ENCODE measurements at places on chromosomes 5 and 9.

DNA sequence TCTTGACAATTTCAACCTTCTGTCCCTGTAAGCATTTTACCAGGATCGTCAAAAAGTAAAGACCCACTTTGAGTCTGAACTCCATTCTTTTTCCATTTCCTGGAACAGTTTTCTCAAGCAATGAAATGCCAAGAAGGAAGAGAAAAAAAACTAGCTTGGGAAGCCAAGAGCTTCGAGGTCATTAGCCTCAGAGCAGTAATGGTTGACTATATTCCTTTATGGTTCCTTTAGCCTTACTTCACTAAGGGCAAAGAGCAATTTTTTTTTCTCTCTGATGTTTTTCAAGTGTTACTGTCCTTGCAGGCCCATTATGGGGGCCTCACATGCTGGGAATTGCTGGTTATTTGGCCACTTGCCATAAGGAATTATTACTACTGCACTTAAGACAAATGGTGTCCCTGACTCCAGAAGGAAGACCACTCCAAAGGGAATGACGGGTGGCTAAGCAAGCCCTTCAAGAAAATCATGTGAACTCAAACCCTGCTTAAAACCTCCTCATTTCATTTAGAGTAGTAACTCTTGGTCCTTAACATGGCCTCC is 37.1 kb downstream of the BNC2 start:
- no peak for DNase-seq

- DNase-seq: no peak
Observed at GRCh38 chr5:43564289-43564850, 7.5 kb upstream of the PAIP1 start.

GRCh38 chr5:147687118-147687517 is 95.4 kb downstream of the JAKMIP2 start:
- DNase-seq: no peak

DNA sequence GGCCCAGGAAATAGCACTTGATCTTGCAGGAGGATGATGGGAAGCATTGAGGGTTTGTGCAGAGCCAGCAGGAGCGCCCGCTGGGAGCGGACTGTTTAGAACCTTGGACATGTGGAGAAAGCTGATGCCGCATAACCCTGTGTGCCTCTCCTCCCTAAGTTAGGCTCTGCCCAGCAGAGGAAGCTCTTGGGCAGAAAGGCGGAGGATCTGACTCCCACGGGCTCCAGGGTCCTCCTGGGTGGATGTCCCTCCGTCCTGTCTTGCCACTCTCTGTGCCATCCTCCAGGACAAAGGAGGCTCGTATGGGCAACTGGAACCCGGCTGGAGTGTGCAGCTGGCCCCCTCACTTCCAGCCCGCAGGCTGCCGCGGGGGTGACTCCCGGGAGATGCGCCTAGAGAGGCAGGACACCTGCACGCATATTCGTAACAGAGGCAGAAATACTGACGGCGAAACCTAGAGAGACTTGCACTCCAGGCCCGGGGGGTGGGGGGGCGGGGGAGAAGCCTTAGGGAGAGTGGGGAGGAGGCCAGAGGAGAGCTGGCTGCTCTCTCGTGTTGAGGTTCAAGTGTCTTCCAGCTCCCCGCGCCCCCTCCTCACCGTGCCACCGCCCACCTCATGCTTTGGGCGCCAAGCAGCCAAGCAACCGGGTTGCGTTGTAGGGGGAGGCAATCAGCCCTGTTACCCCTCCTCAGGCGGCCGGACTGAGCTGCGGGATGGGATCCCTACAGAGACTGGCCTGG is 5.4 kb upstream of the FOXE1 start:
- DNase-seq: no peak

DNA sequence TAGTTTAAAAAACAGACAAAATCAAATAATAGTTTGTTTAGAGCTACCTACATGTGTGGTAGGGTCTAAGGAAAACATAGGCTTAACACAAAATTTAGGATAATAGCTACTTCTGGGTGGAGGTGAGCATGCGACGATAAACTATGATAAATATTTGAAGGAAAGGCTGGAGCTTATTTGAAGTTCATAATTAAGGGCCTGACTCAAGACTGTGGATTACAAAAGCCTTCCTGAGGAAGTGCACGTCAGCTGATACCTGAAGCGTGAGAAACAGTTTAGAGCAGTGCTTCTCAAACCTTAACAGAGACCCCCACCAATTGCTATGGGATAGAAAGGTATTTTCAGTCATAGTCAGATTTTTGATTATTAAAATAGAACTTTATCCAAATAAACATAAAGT is 20.4 kb upstream of the UBLCP1 start:
- no peak for DNase-seq

GRCh38 chr5:33781286-33781685 is 110.5 kb downstream of the ADAMTS12 start:
- no peak for DNase-seq

DNA sequence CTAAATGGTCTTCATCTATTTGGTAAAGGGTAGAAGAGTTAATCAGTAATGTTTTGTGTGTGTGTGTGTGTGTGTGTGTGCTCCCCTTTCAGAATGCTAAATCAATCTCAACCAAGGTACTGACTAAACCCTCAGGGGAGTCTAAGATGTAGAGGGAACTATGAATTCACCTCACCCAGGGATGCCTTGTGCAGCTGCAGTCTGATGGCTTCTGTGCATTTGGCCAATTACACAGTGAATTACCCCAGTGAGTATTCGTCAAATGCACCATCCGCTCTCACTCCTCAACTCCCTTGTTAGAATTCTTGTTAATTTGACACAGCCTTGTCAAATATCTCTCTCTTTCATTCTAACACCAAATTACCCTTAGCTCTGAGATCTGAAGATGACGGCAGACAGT is 234.6 kb downstream of the GABRB2 start:
- no peak for DNase-seq

Measured in T-helper 1 cell (primary cell).